PC-9 (cell line): ENCODE measurements at places on chromosomes 16 and 17. TPM values are rescaled to one million over a fixed set of nuclear protein-coding genes. Genes with fewer than 3 reads are reported as not detected.

DNA sequence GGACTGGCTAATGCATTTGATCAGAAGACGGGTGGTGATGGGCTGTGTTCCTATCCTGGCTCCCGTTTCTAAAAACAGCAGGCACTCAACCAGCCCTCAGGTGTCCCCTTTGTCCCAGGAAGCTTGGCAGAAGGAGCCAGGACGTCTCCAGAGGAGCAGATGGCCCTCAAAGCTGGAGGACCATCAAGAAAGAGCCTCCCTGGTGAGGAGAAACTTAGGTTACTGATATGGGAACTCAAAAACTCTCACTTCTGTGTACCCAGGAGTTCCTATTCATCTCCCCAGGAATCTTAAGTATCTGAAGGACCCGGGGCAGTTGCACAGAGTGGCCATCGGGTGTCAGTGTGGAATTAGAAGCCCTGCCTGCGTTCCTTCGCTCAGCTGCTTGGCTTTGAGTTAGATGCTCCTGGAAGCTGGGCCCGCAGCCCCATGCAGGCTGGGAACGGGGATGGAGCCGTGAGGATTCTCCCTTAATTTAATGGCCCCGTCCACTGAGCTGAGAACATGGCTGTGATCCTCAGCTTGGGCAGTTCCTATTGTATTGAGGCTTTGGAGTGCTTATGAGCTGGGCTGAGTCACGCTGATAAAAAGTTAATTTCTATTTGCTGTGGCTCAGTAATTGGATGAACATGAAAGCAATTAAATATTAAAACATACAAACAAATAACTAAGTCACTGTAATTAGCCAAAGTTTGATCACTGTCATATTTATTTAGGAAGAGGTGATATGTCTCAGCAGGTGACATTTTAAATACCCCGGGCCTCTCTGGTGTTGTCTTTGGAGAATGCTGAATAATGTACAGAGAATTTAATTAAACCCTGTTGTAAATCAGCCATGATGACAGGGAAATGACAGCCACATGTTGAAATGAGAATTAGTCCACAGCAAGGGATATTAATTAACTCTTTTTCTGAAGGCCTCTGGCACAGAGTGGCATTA lies 402.1 kb downstream of the SEC14L1 start:
- H3K4me1 ChIP-seq: no peaks in the 10 kb centered on the region
- H3K27ac ChIP-seq: no peak overlapping the region
- H3K27me3 ChIP-seq: peaks cover 55% of the 10 kb centered on the region
- H3K4me3 ChIP-seq: no peak overlapping the region

DNA sequence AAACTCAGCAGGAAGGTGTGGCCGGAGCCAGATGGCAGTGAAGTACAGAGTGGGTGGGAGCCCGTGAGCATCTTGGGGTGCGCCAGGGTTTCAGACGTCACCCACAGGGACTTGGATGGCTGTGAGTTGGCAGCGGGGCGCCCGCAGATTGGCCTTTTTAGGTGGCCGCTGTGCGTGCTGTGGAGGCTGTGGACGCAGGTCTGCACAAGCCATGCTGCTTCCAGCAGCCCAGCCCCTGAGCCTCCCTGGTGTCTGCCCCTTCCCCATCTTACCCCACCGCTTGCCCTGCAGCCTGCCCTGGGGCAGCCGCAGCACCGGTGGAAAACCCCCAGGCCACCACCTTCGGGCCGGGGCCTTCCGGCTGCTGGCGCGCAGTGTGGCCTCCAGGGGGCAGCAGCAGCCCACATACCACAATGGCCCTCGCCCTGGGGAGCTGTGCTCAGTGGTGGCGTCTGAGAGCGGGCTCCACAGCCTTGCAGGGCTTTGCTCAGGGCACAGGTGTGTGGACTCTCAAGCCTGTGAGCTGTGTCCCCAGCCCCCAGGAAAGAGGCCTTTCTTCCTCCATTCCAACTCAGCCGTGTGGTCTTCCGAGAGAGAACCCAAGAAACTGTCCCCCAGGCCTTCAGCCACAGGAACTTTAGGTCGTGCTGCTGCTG lies 11.8 kb downstream of the ENDOV start:
- H3K4me3 ChIP-seq: no peak overlapping the region
- no peak for DNase-seq
- H3K4me1 ChIP-seq: no peaks in the 10 kb centered on the region
- H3K36me3 ChIP-seq: no peaks in the 10 kb centered on the region
- H3K27me3 ChIP-seq: no peaks in the 10 kb centered on the region
- no peak overlapping the region for H3K27ac ChIP-seq

GRCh38 chr16:508884-509736 lies 18.4 kb upstream of the CAPN15 start:
- no peak for DNase-seq
- H3K36me3 ChIP-seq: no peaks in the 10 kb centered on the region
- no peak overlapping the region for H3K27ac ChIP-seq
- no peaks in the 10 kb centered on the region for H3K27me3 ChIP-seq
- no peaks in the 10 kb centered on the region for H3K4me1 ChIP-seq

GRCh38 chr17:78137392-78138203 lies 7.0 kb downstream of the TMC8 start:
- no peaks in the 10 kb centered on the region for H3K27me3 ChIP-seq
- no peak overlapping the region for H3K27ac ChIP-seq
- peaks cover 20% of the 10 kb centered on the region for H3K4me1 ChIP-seq

DNA sequence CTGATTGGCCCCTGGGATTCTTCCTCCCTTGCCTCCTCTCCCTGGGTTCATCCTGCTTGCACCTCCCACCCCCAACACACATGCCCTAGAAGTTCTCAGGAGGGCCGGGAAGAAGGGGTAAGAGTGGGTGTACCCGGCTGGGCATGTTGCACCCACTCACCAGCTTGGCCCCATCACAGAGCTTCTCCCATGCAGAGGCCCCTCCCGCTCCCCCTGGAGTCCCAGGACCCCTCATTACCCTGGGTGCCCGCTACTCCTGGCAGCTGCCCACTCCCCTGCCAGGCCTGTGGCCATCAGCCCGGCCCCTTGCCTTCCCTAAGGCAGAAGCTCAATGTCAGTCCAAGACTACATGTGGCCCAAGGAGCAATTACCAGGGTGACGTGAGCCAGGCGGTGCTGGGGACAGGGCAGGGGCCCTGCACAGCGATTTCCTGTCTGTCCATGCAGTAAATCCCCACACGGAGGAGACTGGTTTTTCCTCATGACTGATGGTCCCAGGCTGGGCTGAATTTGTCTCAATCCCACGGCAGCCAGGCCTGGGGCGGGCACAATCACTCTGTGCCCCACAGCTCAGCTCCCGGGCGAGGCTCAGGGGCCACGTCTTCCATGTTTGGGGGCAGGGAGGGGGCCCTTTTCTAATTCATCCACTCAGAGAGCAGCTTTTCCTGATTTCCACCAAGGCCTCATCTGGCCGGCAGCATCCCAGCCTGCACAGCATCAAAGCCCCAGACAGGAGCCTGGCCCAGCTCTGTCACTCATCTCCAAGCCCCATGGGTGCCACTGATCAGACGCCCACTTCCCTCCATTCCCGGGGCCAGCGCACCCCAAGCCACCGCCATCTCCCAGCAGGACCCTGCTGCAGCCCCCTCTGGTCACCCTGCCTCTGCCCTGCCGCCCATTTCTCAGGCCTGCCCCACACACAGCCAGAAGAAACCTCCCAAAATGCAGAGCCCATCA lies 234.7 kb downstream of the KATNIP start:
- no peaks in the 10 kb centered on the region for H3K36me3 ChIP-seq
- no peak overlapping the region for H3K27ac ChIP-seq
- peaks cover 9% of the 10 kb centered on the region for H3K27me3 ChIP-seq
- H3K4me1 ChIP-seq: no peaks in the 10 kb centered on the region
- no peak for DNase-seq

- peaks cover under 1% of the 10 kb centered on the region; the same call in 1 of the 2 replicates for H3K36me3 ChIP-seq
- peaks cover 7% of the 10 kb centered on the region; the same call in 1 of the 2 replicates for H3K4me1 ChIP-seq
- H3K27ac ChIP-seq: no peak overlapping the region
- no peak for DNase-seq
Measured at GRCh38 chr17:45258981-45259380, 2.9 kb downstream of the SPATA32 start.

- peaks cover 77% of the 10 kb centered on the region for H3K27me3 ChIP-seq
- H3K27ac ChIP-seq: no peak overlapping the region
- H3K36me3 ChIP-seq: no peaks in the 10 kb centered on the region
- H3K4me1 ChIP-seq: no peaks in the 10 kb centered on the region
- DNase-seq: no peak
- no peak overlapping the region for H3K4me3 ChIP-seq
Measured at GRCh38 chr16:86095906-86096485, 197.0 kb downstream of the IRF8 start.

DNA sequence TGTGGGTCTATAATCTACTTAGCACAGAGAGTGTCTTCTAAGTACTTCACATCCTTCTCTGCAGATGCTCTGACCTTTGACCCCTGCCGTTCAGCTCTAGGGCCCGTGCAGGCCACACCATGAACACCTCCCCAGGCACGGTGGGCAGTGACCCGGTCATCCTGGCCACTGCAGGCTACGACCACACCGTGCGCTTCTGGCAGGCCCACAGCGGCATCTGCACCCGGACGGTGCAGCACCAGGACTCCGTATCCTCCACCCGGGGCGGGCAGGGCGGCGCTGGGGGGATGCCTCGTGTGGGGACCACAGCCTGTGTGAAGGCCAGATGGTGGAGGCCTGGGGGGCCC lies 686 bp downstream of the MLST8 start:
- no peaks in the 10 kb centered on the region for H3K27me3 ChIP-seq
- H3K4me3 ChIP-seq: peak overlapping the region; percentile 91
- peaks cover 15% of the 10 kb centered on the region for H3K4me1 ChIP-seq
- no peak for DNase-seq
- H3K36me3 ChIP-seq: 0 out of 2 replicates have a peak, but pooled peaks cover 6% of the 10 kb centered on the region

Gene GCSH
- total RNA-seq: 51.7 and 71.1 TPM in 2 replicates

Gene FZD2
- 50.5 and 61.8 TPM in 2 replicates for total RNA-seq

Gene TK1
- total RNA-seq: 137 and 147 TPM in 2 replicates
